Stimulated activated CD8-positive, alpha-beta memory T cell treated with anti-CD3 and anti-CD28 coated beads, Interleukin-4, amount 100 ng/mL, for 24 hours (primary cell): ENCODE measurements at places on chromosomes 2 and 18.

DNA sequence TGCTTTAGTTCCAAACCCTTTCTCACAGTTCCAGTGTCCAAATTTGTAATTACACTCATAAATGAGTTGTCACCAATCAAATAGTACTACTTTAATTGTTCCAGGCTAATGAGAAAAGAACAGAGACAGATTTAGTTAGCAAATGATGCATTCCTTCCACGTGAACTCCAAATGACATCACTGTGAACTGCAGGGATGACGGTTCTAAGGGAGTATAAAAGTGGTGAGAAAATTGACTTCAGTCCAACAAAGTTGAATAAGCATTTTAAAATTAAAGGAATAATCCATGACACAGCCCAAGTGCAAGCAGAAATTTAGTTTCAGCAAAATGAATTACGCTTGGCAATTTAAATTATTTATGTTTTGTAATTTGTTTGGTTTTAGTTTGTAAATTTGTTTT is 102.0 kb upstream of the LRATD1 start:
- no peak for DNase-seq

DNA sequence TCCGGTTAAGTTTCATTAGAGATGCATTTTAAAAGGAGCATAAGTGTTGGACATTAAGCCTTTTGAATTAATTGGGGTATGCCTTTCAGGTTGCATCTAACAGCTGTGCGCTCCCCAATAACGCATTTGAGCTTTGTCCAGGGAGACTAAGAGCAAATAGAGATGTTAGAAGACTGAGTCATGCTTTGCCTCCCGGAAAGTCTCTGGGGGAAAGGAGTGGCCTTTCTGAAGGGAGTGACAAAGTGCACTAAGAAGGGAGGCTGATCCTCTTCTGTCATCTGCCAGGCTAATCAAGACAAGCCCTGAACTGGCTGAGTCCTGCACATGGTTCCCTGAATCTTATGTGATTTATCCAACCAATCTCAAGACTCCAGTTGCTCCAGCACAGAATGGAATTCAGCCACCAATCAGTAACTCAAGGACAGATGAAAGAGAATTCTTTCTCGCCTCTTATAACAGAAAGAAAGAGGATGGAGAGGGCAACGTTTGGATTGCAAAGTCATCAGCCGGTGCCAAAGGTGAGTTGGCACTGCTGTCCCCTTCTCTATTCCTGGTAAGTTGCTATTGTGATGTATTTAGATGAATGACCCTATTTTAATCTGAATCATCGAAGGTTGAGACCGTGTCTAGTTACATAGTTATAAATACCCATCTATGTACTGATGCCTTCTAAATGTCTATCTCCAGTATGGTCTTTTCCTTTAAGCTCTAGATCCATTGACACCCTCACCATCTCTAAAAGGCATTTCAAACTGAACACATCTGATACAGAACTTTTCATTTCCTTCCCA is 12.1 kb downstream of the TTL start:
- DNase-seq = no peak

DNA sequence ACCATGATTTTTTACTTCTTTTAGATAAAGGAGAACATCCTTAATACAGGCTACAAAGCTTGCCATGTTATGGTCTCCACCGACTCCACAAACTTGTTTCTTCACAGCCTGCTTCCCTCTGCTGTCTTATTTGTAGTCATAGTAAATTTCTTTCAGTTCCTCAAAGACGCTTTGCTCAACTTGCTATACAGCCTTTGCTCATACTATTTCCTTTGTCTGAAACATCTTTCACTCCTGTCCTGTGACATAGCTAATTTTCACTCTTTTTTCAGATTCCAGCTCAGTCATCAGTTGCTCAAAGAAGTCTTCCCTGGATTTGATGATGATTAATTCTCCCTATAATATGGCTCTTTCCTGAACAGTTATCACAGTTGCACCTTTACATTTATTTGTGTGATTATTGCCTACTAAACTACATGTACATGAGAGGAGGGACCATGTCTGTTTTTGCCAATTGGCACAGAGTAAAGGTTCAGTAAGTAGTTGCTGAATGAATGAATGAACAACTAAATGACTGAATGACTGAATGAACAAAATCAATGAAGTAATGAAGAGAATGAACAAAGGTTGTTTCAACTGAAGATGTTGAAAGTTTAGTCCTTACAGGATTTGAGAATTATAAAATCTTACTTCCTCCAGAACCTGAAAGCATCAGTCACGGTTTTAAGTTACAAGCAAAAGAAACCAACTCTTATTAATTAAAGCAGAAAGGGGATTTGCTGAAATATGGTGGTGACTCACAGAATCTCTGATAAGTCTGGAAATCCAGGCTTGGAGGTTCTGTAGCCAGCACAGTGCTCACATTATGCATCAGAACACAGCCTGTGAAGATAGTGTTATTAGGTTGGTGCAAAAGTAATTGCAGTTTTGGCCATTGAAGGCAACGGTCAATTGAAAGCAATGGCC is 186.4 kb upstream of the FAM98A start:
- DNase-seq = no peak

DNA sequence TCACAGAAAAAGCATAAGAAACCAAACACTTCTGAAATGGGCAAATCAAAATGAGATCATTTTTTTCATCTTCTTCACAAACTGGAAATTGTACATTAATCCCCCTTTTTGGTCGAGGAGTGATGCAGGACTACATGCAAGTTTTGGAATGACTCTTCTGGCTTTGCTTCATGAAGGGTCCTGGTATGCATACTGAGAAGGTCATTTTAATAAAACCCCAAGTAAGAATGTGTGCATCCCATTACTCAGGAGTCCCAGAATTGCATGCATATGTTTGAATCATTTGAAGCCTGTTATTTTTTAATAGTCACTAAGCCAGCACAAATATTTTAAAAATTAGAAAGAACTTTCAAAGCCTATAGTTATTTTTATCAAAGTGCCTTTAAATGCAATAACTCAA is 16.7 kb upstream of the EHBP1 start:
- no peak for DNase-seq
